ENCODE measurements at places on chromosomes 7 and 10.

GRCh38 chr10:105187243-105187642, 546.2 kb downstream of the SORCS3 start:
- DNase-seq, result no peak

GRCh38 chr7:33186192-33186591, 56.8 kb downstream of the BBS9 start:
- no peak for DNase-seq

DNA sequence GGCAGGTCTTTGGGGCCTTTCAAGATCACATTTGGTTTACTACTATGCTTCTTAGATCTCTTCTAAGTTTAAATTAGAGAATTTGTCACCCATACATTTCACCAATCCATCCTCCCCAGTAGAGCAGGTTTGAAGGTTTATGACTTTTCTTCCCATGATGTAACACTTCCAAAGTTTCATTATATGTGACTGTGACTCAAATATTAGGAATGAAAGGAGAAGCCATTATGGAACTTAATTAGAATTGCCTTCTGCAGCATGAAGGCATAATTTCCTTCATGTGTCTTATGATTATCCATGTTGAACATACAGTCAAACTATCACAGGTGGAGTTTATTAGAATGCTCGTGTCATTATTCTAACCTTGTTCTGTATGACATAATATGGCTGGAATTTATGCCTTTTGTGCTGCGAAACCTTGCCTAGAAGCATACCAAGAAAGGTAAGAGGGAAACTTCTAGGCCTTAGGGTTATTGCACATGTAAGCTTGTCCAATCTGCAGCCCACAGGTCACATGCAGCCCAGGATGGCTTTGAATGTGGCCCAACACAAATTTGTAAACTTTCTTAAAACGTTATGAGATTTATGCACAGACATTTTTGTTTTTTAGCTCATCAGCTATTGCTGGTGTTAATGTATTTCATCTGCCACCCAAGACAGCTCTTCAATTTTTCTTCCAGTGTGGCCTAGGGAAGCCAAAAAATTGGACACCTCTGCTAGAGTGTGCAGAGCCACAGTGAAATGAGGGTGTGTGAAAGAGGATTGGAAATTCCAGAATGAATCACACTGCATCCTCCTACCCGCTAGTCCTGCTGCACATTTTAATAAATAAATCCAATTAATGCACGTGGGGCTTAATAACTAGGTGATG, 133.6 kb downstream of the TMEM26 start:
- no peak for DNase-seq

DNA sequence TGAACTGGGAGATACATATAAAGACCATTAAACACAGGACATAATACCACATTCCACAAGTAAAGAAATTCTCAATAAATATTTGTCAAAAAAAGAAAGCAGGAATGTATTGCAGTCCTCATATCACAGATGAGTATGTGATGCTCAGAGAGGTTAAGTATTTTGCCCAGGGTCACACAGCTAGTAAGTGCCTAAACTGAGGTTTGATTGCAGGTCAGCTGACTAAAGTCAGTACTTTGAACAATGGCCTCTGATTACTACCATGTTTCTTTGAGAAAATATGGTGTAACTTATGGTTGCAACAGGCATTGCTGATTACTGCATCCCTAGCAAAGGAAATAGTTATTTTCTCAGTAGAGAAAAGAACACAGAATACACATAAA, 267.1 kb downstream of the ELMO1 start:
- DNase-seq, result no peak

- DNase-seq, result no peak
Observed at GRCh38 chr10:94010886-94011285, 17.2 kb downstream of the PLCE1 start.

DNA sequence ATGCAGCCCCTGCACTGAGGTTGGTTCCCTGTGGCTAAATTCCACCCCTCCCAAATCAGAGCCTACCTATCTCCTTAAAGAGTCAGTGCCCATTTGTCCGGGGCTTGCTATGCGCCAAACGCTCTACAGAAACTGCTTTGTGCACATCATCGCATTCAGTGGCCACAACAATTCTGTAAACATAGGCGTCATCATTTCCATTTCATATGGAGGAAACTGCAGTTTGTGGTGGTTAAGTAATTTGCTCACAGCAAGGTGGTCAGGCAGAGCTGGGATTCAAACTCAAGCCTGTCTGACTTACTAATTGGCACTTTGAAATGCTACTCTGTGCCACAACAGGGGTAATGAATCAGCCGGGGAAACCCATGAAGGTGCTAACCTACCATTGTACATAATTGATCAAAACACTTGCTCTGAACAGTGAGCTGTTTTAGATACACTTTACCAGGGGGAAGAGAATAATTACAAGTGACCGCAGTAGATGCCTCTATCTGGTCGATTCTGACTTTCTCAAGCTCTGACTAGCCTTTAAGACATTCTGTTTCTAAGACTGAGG, 775.5 kb downstream of the LRMDA start:
- no peak for DNase-seq

DNA sequence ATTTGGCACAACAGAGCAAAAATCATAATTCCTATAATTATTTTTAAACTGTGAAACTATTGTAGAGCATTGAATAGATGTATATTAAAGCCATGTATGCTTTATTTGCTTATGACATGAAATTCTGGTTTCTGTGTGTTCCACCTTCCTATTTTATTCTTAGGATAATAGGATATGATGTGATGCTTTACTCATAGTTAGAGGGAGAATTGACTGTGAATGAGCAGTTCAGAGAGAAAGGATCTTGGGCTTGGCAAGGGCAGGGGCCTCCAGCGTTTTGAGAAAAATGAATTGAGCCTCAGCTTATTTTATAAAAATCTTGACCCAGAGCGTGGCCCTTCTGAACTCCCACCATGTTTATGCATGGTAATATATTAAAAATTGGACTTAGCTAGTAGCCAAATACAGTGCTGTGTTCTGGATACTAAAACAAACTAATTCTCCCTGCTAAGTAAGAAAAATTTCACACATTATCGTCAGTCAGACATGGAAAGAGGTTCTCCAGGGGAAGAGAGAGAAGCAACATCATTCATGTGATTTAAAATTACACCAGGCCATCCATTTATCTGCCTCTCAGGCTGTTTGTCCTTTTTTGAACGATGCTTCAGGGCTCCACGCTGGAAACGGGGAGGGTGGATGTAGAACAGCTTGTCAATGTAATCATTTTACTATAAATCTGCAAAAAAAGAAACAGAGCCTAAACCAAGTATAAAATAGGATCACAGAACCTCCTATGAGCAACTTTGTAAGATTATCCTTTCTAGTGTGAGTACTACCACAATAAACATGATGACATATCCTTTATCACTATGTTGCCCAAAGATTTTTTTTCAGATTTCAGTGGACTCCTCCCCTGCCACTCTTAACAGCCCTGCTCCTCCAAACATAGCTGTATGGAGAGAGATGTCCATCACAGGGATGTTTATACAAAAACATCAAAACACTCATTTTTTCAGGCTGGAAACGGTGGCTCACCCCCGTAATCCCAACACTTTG, 258.1 kb upstream of the C7orf33 start:
- DNase-seq, result no peak

GRCh38 chr7:63900394-63901203, 98.0 kb upstream of the ZNF722 start:
- no peak for DNase-seq

DNA sequence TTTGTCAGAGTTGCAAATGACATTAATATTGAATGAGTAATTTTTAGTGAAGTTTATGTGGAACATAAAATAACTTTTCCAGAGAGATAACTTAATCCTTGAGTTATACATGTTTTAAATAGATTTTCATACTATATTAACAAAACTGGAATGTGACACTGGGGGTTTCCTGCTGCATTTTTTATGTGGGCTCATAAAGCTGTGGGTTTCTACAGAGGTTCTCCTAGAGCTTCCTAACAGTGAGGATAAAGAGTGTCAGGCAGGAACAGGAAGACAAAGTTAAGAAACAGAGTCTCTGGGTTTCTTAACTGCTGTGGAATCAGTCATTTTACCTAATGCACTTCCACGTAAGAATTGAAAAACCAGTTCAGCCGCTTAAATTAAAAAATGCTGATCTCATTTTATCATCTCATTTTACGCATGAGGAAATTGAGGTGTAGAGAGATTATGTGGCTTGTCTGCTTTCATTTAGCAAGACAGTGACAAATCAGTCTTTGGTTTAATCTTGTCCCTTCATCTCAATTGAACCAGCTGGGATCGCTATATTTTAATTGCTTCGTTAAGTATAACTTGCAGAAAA, 5.0 kb downstream of the CD36 start:
- no peak for DNase-seq

- no peak for DNase-seq
Observed at GRCh38 chr10:132462463-132463332, 65.7 kb downstream of the PWWP2B start.

- no peak for DNase-seq
Observed at GRCh38 chr10:69123306-69123746, 652 bp upstream of the VPS26A start.

DNA sequence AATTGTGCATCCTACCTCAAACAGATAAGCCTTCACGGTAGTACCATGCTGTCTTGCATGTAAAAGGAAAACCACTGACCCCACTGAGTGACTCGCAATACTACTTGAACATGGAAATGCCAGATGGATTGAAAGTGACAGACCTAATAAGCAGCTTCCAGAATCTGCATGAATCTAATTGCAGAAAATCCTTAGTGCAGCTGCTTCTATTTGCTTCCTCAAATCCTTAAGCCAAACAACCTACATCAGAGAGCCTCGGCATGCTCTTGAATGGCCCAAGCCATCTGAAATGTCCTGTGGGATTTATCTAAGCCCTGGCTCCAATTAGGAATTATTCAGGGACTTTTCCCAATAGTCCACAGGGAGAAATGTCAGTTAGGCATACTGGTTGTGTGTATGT, 509.5 kb upstream of the CELF2 start:
- DNase-seq, result no peak

Data from NCI-H2081 treated with DMSO at 0.1 percent for 48 hours (cell line).